Activated CD8-positive, alpha-beta memory T cell treated with anti-CD3 and anti-CD28 coated beads, Interleukin-2, amount 50 U/mL, for 4 hours (primary cell): ENCODE measurements at places on chromosomes 3 and 15.

DNA sequence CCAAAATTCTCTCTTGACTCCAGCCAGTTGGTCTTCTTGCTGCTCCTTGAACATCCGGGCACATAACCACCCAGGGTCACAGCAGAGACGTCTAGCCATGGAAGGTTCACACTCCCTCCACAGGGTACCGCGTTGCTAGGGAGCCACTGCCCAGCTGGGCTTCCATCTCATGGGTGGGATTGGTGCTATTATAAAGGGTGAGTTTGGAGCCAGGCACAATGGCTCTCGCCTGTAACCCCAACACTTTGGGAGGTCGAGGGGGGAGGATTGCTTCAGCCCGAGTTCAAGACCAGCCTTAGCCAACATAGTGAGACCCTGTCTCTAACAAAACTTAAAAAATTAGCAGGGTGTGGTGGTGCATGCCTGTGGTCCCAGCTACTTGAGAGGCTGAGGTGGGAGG lies 17.5 kb upstream of the SKOR1 start:
- no peak for DNase-seq

DNA sequence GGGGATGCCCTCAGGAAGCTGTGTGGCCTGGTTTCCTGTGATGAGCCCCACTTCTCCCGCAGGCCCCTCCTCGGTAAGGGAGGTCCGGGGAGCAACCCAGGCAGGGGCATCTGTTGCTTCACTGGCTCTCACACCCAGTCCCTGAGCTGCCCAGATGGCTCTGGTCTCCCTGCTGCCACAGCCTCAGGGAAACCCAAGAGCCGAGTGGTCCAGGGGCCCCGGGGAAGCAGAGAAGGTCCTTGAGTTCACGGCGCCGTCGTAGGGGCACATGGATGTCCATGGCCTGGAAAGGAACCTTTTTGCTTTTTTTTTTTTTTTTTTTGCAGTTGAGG lies 13.3 kb upstream of the LRRC15 start:
- DNase-seq = no peak

DNA sequence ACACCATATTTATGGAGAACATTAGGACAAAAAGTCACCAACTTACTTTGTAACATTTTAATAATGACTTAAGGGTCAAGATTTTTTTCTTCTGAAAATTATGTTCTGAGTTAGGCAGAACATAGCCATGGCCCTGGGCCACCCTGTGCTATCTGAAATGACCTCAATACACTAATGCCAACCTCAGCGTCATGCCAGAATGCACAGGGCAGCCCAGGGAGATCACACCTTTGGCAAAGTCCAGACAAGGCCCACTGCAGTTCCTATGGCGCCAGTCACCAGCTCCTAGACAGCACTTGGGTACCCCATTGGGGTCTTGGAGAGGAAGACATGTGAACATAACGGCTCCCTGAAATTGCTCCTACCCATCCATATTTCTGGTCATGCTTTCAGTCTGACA lies 33.1 kb downstream of the HCLS1 start:
- no peak for DNase-seq

DNA sequence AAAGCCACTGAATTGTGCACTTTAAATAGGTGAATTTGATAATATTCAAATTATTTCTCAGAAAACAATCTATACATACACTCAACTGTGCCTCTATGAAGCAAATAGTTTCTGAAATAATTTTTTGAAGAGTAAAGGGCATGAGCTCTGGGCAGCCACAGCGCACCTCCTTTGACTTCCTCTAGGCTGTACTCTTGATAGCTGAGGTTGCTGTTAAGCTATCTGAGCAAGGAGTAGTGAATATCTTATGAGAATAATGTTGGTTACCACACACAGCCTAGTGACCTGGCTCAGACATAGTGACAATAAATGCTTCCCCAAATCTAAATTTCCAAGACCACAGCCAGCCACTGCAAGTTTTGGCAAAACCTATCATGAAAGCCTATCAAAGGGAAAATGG lies 11.6 kb upstream of the SEC61A1 start:
- DNase-seq = no peak

GRCh38 chr3:108548304-108548703 lies 37.9 kb upstream of the MYH15 start:
- DNase-seq = no peak

- no peak for DNase-seq
Observed at GRCh38 chr3:12977117-12977808, 96.0 kb downstream of the IQSEC1 start.

GRCh38 chr3:157225001-157225400 lies 65.1 kb upstream of the CCNL1 start:
- DNase-seq = no peak

GRCh38 chr3:128998561-128998960 lies 2.5 kb upstream of the EFCC1 start:
- no peak for DNase-seq

DNA sequence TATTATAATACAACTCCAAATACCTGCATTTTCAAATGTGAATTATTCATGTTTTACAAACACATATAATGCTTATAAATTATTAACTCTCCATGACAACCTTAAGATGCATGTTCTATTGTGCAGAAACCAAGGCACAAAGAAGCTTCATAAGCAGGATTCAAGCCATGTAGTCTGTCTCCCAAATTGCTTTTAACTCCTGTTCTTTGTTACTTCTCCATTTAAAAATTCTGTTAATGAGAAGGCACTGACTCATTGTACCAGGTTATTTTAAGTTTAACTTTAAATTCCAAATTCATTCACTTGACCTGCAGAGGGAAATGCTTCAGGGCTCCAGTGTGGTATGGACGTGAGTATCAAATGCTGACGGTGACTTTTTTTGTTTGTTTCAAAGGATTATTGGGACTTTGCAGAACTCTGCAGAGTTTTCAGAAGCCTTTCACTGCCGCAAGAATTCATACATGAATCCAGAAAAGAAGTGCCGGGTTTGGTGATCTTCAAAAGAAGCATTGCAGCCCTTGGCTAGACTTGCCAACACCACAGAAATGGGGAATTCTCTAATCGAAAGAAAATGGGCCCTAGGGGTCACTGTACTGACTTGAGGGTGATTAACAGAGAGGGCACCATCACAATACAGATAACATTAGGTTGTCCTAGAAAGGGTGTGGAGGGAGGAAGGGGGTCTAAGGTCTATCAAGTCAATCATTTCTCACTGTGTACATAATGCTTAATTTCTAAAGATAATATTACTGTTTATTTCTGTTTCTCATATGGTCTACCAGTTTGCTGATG lies 100.0 kb downstream of the MME start:
- DNase-seq = no peak

DNA sequence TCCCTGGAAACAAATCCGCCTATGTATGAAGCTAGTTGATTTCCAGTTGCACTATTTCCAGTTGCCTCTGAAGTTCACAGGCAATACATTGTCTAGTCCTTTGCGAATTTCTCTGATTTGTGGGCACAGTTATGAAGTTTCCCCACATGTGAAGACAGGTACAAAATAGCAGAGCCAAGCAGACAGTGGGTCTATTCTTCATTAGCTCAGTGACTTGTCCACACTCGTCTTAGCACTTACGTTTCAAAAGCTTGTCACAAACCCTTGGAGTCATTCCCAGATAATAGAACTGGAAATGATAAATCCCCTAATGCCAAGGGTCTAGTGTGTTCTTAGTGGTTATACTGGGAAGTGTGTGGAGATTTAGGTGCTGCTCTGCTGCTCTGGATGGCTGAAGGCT lies 14.5 kb downstream of the SRPRB start:
- DNase-seq = no peak

DNA sequence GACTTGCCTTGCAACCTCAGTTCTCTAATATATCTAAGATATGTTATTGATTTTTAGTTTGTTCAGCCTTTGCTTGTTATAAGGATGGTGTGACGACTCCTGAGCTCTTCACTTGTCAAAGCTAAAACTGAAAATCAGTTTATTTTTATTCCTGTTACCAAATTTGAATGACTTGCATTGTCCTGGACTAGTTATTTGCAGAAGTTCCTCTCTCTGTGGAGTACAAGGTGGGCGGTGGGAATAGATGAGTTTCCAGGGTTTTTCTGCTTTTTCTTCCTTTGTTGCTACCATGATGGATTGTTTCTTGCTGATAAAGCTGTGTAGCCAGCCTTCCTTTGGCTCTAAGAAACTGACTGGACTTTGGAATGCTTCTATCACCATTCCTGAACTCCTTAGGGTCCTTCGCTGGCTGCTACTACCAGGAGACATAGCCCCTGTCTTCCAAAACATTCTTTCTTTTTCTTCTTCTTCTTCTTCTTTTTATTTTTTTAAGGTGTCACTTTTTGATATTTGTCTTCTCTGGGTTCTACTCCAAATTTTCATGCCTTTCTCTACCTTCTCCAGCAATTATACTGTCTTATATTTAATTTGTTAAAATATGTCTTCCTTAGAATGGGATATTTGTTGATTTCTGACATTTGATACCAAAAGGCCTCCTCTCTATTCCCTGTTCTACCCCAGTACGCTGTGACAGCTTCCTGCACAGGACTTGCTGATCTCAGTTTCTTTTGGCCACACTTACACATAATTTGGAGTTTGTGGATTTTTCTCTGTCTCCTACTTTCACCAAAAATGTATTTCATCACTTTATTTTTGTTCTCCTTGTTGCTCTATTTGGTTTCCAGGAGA lies 145.1 kb upstream of the THRB start:
- no peak for DNase-seq

- DNase-seq = no peak
Observed at GRCh38 chr3:112802338-112802737, 44.3 kb downstream of the CD200R1L start.

GRCh38 chr3:169118666-169119370 lies 544.7 kb downstream of the MECOM start:
- DNase-seq = no peak

GRCh38 chr3:33900809-33901505 lies 102.5 kb downstream of the PDCD6IP start:
- DNase-seq = no peak

- peak; percentile 69 for DNase-seq
Observed at GRCh38 chr3:16849229-16849628, 35.5 kb upstream of the PLCL2 start.

- no peak for DNase-seq
Observed at GRCh38 chr3:15385901-15386653, 41.3 kb downstream of the METTL6 start.

GRCh38 chr15:84603630-84604379 lies 3.0 kb downstream of the ZSCAN2 start:
- no peak for DNase-seq

GRCh38 chr15:62904041-62904910 lies 138.3 kb upstream of the TPM1 start:
- no peak for DNase-seq

- no peak for DNase-seq
Observed at GRCh38 chr15:87841426-87841998, 415.0 kb downstream of the NTRK3 start.

DNA sequence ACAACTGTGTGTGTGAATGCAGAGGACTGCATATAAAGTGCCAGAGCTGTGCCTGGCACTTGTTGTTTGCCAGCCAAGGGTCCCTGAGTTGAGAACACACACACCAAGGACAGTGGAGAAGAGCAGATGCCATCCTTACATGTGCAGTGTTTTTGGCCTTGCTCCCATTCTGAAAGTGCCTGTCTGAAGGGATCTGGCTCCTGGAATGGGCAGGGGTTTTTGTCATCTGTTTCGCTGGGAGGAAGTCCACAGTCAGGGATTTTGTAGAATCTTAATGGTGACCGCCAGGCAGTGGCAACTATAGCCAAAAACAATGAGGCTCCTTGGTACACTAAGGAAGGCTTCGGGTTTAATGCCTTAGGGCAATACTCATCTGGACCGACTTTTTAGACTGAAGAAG lies 63.7 kb downstream of the DUT start:
- DNase-seq = no peak

DNA sequence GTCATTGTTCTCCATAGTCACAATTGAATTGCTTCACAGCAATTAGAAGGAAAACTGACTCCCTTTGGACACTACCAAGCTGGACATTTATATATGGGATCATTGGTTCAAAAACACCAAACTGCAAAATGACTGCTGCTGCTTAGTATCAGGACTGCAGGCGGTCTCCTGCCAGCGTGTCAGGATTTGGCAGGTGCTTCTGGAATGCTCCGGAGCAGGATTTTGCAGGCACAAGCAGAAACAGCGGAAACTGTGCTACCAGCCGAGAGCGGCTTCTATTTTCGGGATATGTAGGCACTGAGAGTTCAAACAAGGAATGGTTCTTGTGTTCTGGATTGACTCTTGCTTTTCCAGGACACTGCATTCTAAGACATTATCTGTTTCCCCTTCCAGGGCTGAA lies 95.5 kb downstream of the SSR3 start:
- no peak for DNase-seq

- no peak for DNase-seq
Observed at GRCh38 chr3:102054543-102055080, 205.3 kb downstream of the NFKBIZ start.

GRCh38 chr3:108136561-108137459 lies 46.0 kb upstream of the CD47 start:
- DNase-seq = no peak

- DNase-seq = no peak
Observed at GRCh38 chr3:29525254-29525881, 244.5 kb downstream of the RBMS3 start.

DNA sequence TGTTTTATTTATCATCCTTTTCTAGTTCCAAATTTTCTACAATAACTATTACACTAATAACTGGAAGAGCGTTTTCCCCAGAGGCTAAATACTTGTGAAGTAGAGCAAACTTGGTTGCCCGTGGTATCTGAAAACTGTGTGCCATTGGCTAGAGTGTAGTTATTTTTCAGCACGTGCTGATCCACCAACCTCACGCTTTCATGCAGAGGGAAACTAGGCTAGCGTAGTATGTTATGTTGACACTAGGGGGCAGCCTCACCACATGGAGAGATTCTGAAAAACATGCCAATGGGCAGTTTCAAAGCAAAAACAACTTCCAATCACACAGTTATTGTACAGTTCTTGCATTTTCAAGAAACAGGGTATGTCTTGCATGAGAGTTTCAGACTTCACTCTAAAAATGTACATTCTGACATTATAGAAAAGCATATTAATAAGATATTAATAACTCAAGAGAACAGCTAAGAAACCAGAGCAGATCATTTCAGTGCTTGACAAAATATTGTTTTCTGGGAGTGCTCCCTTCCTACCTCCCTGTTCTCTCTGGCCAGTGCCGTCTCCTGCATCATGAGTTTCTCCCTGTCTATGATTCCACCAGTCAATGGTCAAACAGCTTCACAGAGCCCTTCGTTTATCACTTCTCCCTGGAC lies 39.7 kb downstream of the SPATA12 start:
- DNase-seq = peak; percentile 48

- DNase-seq = no peak
Observed at GRCh38 chr3:81658322-81658997, 103.0 kb downstream of the GBE1 start.

DNA sequence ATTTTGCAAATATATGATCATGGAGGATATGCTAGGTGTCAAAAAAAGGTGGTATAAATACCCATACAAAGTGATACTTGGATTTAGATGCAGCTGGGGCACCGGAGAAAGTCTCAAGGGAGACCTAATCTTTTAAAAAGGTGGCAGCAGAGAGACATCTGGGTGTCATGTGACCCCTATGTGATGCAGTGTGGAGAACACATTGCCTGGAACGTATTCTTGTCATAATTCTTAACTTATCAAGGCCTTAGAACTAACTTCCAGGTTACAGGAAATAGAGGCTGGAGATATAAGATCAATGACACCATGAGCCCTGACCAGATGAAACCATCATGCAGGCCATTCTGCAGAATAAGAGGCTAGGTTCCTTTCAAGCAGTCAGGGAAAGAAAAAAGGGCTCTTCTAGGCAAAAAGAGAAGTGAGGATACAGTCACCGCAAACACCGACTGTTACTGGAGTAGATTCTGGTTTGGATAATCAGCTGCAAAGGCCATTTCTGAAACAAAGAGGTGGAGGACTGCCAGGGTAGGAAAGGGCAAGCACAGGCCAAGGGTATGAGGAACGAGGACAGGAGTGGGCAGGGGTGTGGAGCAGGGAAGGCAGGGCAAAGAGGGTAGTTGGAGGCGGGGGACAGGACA lies 100.6 kb downstream of the OXNAD1 start:
- no peak for DNase-seq
